Stimulated activated CD4-positive, alpha-beta T cell treated with anti-CD3 and anti-CD28 coated beads, Interleukin-1b, Interleukin-23, amount 100 ng/mL, for 1 hour (primary cell): ENCODE measurements at places on chromosomes 11 and 22.

GRCh38 chr11:30346068-30346688 is 23.3 kb downstream of the ARL14EP start:
- no peak for DNase-seq

GRCh38 chr11:131658414-131658813 is 288.0 kb downstream of the NTM start:
- no peak for DNase-seq

DNA sequence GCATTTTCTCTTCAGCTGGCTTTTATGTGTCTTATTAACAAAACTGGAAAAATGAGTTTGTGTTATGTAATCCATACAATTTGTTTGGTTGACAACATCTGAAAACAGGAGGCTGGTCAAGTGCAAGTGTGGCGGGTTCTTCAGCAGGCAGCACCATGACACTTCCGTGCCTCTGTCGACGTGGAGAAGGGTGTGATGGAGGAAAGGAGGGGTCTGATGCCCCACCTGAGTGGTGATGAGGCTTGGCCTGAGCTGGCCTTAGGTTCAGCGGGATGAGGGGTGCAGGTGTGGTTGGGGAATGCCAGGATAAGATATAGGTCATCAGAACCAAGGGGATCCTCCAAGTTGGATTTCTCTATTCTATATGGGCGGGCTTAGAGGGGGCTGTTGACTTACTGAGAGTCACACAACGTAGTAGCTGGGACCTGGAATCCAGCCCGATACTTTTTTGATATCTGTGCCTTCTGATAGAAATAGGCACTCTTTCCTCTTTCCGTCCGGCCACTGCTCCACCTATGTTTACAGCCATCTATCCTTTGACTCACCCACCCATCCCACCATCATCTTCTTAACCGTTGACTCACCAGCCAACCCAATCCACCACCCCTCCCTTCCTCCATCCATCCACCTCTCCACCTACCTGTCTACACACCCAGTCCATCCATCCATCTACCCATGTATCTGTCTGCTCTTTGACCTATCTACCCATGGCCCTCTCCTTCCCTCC is 29.0 kb downstream of the SHANK3 start:
- no peak for DNase-seq

GRCh38 chr11:117872975-117873827 is 3.3 kb downstream of the FXYD6 start:
- no peak for DNase-seq
